ENCODE measurements at places on chromosomes 4 and X.

- no peak for DNase-seq
Observed at GRCh38 chr4:127687580-127687979, 42.6 kb upstream of the SLC25A31 start.

- DNase-seq: peak; percentile 51
Observed at GRCh38 chr4:40825014-40825838, 75.5 kb downstream of the NSUN7 start.

DNA sequence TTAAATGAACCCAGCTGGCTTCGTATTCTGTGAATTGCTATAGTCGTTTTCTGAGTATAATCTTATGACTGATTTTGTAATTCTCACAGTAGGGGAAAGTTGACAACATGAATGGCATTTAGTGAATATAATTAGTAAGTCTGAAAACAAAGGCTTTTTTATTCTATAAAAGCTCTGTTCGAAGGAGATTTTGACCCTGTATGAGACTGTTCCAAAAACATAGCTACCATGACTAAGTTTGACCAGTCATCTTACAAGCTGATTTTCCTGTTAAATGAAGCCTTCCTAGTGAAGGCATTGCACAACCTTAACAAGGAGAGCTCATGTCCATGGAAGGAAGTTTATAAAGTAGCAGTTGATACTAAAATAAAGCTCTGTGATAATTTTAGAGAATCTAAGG lies 242.3 kb downstream of the RPA4 start:
- DNase-seq: no peak

GRCh38 chrX:11244636-11245035 lies 48.6 kb upstream of the AMELX start:
- DNase-seq: no peak
